ENCODE measurements at places on chromosomes 11 and 22. TPM values are rescaled to one million over a fixed set of nuclear protein-coding genes. Genes with fewer than 3 reads are reported as not detected.

Gene IGSF9B
- under 0.01 TPM for total RNA-seq

Gene OR8A1
- total RNA-seq: not detected

Gene SLC22A25
- not detected for total RNA-seq

Gene FAM83F
- not detected for total RNA-seq

Data from smooth muscle cell of the coronary artery (primary cell).